ENCODE measurements at places on chromosomes 2 and 18.

- no peak for DNase-seq
Observed at GRCh38 chr18:512957-513356, 12.5 kb upstream of the COLEC12 start.

GRCh38 chr2:134155134-134155533 lies 98.7 kb upstream of the MGAT5 start:
- DNase-seq: no peak

GRCh38 chr2:863732-864450 lies 86.8 kb upstream of the SNTG2 start:
- DNase-seq: no peak

DNA sequence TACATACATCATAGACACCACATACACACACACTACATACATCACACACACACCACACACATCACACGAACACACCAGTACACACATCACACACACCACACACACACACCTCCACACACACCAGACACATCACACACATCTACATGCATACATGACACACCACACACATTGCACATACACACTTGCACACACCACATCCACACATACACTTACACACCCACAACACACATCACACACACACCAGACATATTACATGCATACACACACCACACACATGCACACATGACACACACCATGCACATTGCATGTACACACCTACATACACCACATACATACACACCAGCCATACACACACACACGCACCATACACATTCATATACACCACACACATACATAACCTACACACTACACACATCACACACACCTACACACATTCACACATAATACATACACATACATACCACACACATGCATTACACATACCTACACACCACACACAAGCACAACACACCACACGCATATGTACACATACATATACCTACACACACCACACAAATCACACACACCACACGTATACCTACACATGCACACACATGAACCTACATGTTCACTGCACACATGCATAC lies 156.5 kb downstream of the NDUFA10 start:
- no peak for DNase-seq

- DNase-seq: no peak
Observed at GRCh38 chr2:71003966-71004755, 9.5 kb upstream of the TEX261 start.

DNA sequence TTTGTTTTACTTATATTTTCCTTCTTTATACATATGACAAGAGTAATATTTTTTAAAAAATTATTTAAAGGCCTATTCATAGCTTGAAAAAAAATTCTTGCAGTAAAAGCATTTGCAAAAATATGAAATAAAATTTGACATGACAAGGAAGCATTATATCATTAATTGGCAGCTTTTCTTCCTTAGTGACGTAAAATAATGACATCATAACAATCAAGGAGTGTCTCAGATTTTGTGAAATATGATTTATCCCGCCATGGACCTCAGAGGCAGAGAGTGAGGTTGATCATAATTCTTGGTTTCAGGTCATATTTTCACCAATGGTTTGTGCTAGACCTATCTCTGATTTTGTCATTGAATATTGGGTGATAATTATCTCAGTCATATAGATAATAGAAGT lies 176.0 kb downstream of the MIB1 start:
- DNase-seq: no peak

GRCh38 chr2:222309766-222310165 lies 11.0 kb upstream of the PAX3 start:
- DNase-seq: no peak

DNA sequence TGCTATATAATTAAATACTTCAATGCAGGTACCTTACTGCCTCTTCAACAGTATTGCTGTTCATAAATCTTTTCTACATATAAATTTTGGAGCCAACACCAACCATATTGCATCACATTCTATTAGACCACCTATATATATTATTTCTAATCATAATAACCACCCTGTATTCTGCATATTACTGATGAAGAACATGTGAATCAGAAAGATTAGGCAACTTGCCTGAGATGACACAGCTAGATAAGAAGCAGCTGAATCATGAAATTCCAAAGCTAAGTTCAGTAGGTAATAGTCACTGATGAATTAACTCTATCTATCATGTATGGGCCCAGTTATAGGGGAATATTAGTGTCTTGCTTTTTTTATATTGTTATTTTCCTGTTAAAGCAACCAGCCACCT lies 161.8 kb downstream of the AGPS start:
- DNase-seq: no peak

All from T-helper 22 cell (primary cell).